Colonic mucosa (tissue), 4 donors: ENCODE measurements at places on chromosomes 3 and 15.

DNA sequence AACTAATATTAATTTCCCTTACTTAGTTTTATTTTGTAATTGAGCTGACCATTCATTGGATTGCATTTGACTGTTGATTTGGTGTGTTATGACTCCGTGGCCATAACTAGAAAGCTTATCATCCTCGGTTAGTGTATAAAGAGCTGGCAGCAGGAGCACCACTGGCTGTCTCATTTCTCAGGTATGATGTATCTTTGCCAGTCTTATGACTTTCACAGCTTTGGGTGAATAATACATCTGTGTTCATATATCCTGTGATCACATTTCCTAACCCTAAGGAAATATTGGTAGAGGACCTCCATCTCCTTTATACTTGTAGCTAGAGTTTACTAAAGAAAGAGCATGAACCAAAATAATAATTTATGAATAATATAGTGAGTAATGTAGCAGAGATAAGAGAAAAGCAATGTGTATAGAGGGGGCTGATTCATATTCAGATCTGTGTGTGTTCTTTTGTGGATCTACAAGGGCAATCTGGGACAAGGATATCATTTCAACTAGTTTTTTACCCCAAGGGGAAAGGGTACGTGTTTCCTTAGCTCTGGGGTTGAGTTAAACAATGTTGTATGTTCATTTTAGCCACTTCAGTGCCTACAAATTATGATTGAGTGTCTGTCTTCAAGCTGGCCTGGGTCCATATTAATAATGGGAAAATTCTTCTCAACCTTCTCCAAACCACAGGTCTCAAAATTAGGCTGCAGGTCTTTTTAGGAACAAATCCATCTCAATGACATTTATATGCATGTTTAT lies 901.7 kb downstream of the NTRK3 start:
- no peak for DNase-seq

DNA sequence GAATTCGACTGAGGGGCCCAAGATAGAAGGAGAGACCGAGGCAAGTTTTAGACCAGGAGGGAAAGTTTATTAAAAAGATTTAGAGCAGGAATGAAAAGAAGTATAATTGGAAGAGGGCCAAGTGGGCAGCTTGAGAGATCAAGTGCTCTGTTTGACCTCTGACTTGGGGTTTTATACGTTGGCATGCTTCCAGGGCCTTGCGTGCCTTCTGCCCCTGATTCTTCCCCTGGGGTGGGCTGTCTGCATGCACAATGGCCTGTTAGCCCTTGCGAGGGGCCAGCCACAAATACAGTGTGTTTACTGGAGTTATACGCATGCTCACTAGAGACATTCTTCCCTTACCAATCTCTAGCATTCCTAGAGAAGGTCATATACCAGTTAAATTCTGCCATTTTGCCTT lies 70.7 kb upstream of the LARS2 start:
- DNase-seq, result no peak

DNA sequence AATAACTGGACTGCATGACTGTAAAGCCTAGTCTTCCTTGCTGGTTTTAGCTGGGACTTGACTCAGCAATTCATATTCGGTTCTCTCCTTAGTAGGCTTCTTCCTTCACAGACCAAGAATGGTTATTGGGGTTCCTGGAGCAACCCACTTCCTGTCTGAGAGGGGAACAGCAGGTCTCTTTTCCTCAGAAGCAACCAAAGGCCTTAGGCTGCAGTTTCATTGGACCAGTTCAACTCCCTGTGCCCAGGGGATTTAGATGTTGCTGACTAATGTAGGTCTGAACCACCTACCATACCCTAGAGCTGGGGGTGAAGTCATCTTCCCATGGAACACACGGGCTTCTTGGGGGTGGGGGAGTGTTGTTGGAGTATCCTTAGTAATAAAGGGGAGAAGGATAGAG lies 84.0 kb upstream of the SKOR1 start:
- DNase-seq, result no peak

- DNase-seq, result no peak
Measured at GRCh38 chr3:179045719-179046402, 25.7 kb downstream of the ZMAT3 start.

DNA sequence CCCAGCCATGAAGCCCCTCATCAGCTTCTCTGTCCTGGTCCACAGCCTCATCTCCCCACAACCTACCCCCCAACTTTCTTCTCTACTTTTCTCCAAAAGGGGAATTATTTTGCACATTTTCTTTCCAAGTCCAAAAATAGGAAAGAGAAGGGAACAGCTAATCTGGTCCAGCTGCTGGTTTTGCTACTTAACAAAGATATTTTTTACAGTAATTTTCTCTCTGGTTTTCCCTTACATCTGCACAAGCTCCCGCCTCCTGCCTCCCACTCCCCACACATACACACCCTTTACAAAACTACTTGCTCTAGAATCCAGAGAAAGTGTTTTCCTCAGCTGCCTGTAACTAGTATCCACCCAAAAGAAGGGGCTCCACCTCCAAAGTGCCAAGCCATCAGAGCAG lies 177.2 kb downstream of the POLR2M start:
- no peak for DNase-seq

- DNase-seq, result no peak
Measured at GRCh38 chr15:84629033-84629432, 25.1 kb downstream of the WDR73 start.

GRCh38 chr3:8805774-8806173 lies 36.4 kb upstream of the OXTR start:
- DNase-seq, result no peak
